ENCODE measurements at places on chromosomes 5 and 9.

DNA sequence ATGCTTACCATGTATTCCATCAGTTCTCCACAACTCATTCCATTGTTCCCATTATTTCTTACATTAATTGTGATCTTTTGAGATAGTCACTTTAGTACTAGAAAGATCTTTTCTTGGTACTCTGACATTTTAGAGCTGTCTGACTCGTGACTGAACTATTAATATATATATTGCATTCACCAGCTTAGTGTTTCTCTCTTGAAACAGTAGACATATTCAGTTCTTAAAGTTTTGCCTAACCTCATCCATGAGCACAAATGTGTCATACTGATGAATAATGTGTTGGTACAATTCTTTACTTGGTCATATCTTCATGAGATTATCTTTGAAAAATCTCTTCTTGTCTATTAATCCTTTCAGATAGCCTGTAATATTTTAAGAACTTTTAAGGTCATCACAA, 74.3 kb downstream of the NLN start:
- DNase-seq: no peak

- DNase-seq: no peak
These were observed 1.3 kb upstream of the INIP start for GRCh38 chr9:112719241-112719691.

- no peak for DNase-seq
These were observed 185.7 kb upstream of the GNA14 start for GRCh38 chr9:77833561-77834429.

DNA sequence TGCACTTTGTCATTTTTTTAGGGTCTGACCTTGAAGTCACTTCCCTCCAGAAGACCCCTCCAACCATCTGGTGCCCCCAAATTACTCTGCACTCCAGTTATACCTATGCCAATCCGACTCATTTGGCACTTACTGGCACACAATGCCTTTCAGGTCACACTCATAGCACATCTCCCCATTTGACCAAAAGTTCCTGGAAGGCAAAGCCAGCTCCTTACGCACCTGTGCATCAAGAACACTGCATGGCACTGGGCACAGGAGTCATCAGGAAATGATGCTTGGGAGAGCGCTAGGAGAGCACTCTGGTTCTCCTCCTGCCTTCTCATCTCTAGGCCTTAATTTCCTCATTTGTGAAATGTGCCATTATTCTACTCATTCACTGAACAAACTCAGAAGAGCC, 2.9 kb downstream of the TNIP1 start:
- DNase-seq: no peak

GRCh38 chr5:172454358-172455086, at the start of gene SH3PXD2B:
SH3PXD2B (minus strand) TSS chr5:172454525; CDS start chr5:172454352, 173 bp downstream.
- no peak for DNase-seq

GRCh38 chr5:173041881-173042762, 14.0 kb upstream of the CREBRF start:
- no peak for DNase-seq

GRCh38 chr9:99213197-99213596, 8.5 kb downstream of the ALG2 start:
- no peak for DNase-seq

- no peak for DNase-seq
These were observed 96.9 kb upstream of the FCN2 start for GRCh38 chr9:134783699-134784039.

- DNase-seq: no peak
These were observed 490.2 kb upstream of the RORB start for GRCh38 chr9:74006935-74007334.
